Cerebellar cortex (tissue), 1 donor: ENCODE measurements at places on chromosomes 7 and 10.

GRCh38 chr10:129331839-129332220 is 135.2 kb upstream of the MGMT start:
- no peak for DNase-seq

- no peak for DNase-seq
These were observed 20.1 kb downstream of the ITGB1 start for GRCh38 chr10:32937911-32938424.

DNA sequence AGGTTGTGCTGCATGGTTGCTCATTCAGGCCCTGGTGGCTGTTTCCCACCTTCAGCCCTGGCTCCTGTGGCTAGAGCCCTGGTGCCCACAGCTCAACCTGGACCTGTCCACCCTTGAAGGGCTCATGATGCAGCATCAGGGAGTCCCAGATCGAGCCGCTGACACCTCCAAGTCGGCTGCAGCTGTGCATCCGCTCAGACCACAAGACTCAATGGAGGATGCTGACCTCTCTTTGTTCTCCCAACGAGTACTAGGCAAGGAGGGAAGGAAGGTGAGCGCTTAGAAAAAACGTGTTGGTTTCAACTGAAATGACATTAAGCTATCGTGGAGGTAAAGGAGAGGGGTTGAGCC is 9.5 kb upstream of the C10orf95 start:
- DNase-seq = no peak

DNA sequence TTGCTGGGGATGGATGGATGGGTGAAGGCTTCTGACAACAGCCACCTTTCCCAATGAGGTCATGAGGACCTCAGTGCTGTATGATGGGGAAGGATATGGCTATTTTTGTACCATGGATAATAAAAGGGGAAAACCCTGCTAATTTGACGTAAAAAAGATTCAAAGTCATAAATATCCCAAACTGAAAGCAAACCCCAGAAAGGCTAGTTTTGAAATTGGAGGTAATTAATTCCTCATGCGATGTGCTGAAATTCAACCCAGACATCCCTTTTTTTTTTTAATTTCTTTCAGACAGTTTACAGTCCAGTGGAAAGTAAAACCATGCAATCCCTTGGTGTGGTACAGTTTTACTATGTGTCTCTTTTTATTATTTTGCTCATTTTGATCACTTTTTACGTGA is 254.5 kb upstream of the BMPER start:
- no peak for DNase-seq

DNA sequence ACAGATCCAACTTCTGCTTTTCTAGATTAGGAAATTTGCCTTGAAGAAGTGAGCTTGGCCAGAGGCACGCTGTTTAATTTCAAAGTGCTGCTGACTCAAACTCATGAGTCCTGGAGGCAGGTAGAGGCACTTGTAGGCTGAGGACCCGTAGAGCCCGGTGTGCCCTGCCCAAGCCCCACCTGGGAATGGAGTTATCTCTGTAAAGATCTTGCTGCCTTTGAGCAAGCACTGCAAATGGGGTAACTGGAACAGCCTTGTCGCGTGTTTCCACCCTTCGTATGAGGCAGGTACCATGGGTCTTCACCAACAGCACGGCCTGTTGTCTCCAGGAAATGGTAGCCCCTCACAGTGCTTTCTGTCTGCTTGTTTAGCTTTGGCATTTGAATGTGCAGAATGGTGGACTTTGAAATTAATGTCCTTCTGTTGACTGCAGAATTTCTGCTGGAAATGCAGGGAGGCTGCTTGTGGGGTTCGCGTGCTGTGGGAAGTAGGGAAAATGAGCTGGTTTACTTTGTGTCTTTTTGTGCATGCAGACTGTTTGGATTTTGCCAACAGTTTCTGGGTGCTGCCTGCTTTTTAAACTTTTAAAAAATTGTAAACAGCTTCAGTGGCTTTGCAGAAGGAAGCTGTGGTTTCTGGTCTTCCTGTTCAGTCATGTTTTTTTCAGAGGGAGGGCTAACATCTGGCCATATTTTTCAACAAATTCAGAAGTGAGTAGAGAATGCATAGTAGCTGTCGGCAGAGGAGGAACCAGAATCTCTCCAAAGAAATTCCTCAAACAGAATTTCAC is 27.2 kb downstream of the CCM2 start:
- no peak for DNase-seq

- DNase-seq = no peak
These were observed 85.3 kb upstream of the RET start for GRCh38 chr10:42991442-42992098.
